Renal cortical epithelial cell (primary cell): ENCODE measurements at places on chromosomes 12 and 14.

- DNase-seq = no peak
Measured at GRCh38 chr12:3922033-3922432, 48.8 kb upstream of the PARP11 start.

DNA sequence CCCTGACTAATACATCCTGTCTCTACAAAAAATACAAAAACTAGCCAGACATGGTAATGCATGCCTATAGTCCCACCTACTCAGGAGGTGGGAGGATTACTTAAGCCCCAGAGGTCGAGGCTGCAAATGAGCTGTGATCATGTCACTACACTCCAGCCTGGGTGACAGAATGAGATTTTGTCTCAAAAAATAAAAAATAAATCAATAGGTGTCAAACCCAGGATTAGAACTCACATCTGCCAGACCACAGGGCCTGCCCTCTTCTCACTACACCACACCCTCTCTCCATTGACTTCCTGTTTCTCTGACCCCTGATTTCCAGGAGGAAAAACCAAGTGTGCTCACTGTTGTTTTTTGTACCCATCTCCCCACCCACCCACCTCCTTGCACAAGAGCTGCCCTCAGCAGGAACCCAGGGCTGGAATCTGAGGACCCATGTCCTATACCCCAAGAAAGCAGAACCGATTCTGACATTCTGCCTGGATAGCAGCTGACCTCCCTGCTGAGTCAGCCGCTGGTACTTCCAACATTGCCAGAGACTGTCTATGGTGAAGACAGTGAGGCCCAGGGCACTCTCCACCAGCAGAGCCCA is 6.2 kb downstream of the CMKLR1 start:
- peak; percentile 5 for DNase-seq

DNA sequence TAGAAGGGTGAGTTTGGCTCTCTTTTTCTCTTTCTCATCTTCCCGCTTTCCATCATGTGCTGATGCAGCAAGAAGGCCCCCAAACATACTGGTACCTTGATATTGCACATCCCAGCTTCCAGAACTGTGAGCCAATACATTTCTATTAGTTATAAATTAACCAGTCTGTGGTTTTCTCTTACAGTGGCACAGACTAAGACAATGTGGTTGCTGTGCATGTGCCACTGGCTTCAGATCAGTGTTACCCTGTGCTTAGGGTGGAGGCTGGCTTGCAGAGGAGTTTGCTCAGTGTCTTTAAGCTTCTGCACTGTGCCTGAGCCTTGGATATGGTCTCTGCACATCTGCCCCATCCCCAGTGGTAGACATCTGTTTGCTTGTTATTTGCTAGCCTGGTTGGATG is 5.5 kb downstream of the IFI27L2 start:
- DNase-seq = peak; percentile 87

GRCh38 chr12:93243689-93244513 is 133.8 kb upstream of the NUDT4 start:
- peak; percentile 95 for DNase-seq

- DNase-seq = peak; percentile 98
Measured at GRCh38 chr12:98635657-98636323, 8.8 kb downstream of the IKBIP start.

DNA sequence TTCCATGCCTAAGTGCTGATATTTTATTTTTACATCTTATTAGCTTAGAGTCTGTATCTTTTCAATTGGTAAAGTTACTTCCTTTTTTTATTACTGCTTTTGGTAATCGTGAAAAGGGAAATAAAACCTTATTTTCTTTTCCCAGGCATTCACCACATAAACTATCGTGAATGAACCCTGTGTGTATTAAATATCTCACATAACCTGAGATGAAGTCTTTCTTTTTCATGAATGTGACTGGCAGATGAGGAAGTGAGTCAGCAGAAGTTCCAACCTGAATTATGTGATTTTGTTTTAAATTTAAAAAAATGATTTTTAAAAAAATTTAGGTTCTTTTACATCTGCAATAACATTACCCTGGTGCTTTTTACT is 26.0 kb downstream of the MYBPC1 start:
- DNase-seq = no peak

DNA sequence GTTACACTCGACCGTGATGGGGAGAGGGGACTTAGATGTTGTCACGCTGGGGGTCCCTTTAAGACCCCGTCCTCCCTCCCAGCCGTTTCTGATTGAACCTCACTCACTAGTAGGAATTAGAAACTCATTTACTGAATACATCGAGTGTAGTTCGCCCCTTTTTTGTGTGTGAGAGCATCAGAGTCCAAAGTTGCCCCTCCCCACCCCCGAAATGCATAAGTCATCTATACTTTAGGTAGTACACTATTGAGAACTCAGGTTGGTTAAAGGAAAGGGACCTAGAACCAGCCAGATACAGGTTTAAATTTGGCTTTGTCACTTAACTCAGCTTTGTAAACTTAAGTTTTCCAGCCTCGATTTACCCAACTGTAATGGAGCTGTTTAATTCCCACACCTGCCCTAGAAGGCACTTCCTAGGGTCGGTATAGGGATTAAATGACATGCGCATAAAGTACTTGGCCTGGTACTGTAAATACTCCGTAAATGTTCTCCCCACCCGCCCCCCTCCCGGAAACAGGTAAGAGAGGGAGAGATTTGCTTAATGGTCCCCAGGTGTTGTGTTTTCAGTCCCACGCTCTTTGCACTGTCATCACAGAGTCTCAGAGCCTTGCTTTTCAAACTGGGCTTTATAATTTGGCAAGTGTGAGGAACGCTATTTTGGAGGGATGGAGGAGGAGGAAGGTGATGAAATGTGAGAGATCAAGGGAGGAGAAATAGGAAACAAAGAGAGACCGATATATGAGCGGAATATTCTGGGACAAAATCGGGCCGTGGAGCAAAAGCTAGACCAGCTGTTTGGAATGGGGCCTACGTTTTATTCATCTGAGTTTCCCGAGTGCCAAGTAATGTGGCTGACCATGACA is 897 bp downstream of the SUDS3 start:
- no peak for DNase-seq

DNA sequence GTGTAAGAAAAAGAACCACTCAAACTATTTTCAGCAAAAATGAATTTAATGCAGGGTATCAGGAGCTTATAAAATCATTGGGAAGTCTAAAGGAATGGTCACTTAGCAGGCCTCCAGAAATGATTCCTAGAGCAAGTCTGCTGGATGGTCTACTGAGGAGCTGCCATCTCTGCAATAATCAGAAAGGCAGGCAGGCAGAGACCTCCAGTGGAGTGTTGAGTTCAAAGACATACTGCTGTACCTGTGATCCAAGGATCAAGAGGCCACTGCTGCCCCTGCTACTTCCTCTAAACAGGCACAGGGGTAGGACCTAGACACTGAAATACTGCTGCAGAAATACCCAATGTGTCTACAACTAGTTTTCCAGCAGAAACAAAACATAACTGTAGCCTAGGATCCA is 14.5 kb upstream of the KICS2 start:
- peak; percentile 53 for DNase-seq

GRCh38 chr12:64670019-64670418 is 59.7 kb downstream of the RASSF3 start:
- no peak for DNase-seq

GRCh38 chr12:12926571-12927071 is 25.3 kb downstream of the GPRC5D start:
- DNase-seq = no peak

- no peak for DNase-seq
Measured at GRCh38 chr12:69701826-69702225, 2.7 kb upstream of the BEST3 start.

DNA sequence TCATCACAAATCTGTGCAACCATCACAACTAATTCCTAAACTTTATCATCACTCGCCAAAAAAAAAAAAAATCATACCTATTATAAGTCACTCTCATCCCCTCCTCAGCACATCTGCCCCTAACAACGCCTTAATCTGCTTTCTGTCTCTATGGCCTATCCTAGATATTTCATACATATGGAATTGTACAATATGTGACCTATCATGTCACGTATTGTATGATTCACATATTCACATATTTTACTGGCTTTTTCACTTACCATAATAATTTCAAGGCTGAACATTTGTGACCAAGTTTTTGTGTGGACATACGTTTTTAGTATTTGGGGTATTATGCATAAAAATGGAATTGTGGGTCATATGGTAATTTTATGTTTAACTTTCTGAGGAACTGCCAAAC is 400.7 kb downstream of the DAD1 start:
- no peak for DNase-seq

DNA sequence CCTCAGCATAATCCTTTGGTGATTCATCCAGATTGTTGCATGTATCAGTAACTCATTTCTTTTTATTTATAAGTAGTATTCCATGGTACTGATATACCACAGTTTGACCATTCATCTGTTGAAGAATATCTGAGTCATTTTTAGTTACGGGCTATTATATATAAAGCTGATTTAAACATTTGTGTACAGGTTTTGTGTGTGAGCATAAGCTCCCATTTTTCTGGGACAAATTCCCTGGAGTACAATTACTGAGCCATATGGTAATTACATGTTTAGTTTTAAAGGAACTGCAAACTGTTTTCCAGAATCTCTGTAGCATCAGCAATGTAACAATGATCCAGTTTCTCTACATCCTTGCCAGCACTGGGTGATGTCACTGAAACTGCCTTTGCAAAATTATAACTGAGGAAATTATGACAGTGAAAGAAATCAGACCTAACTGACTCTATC is 236.2 kb upstream of the KRR1 start:
- DNase-seq = peak; percentile 77

- DNase-seq = no peak
Measured at GRCh38 chr12:13189264-13189663, 7.3 kb upstream of the EMP1 start.
